GM20000 (cell line): ENCODE measurements at places on chromosomes 4 and X.

GRCh38 chr4:67535280-67535840, 9.9 kb downstream of the CENPC start:
- no peak for DNase-seq

DNA sequence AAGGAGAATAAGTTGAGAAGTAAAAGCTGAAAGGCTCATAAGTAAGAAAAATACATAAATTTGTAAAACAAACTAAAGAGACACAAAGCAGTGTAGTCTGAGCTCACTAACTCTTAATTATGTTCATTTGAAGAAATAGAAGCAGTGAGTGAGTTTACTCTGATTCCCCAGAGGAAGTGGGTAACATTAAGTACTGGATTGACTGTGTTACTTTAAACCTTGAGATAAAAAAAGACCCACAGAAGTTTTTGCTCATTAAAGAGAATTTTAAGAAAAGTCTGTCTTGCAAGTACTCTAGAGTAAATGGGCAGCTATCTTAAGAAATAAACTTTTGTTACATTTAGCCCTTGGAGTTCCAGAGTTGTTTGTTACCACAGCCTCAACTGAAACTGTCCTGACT, 2466.9 kb downstream of the PCDH7 start:
- no peak for DNase-seq

- no peak for DNase-seq
Measured at GRCh38 chrX:140502491-140503237, 2.2 kb downstream of the SOX3 start.

DNA sequence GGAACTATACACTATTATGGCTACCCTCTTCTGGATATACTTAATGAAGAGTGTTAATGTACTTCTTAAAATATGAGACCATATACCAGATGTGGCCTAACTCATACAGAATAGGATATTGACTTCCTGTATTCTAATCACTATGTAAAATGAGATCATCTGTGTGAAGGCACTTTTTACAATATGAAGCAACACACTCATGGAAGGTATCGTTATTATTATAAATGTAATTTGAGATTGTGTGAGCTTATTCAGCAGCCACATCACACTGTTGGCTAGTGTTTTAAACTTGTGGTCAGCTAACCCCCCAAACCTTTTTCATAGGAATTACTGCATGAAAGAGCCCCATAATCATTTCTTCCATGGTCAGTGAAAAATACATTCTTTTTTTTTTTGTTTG, 281.8 kb upstream of the TEX13A start:
- DNase-seq: no peak

DNA sequence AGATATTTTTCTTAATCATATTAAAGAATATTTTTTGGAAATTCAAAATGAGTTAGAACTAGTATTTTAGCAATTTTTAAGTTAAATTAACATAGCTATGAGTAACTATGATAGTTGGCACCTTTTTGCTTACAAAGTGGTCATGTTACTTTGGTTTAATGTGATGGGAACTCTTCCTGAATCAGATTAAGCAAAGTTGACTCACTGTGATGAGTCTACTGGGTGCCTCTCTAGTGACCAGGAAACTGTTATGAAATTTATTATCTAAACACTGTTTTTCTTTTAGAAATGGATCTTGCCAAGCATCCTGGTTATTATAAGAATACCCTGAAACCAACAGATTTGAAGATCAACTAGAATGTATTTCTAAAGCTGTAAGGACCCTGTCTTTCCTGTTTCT, 985.8 kb downstream of the TRAM1L1 start:
- DNase-seq: no peak
